ENCODE measurements at places on chromosomes 4 and X.

DNA sequence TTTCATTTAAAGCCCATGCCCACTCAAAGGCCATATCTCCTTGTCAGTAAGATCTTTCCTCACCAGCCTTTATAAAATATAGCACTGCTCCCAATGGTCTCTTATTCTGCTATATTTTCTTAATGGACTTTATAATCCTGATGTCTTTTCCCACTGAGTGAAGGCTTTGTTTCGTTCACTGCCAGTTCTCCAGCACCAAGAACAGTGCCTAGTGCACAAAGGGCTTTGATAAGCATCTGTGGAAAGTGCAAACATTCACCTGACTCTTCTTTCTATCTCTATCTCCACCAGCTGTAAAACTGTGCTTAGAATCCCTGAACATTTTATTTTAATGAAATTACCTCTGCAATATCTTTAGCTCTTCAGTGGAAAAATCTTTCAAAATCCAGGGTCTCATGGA, 573.9 kb upstream of the MAGEB2 start:
- no peak for DNase-seq

DNA sequence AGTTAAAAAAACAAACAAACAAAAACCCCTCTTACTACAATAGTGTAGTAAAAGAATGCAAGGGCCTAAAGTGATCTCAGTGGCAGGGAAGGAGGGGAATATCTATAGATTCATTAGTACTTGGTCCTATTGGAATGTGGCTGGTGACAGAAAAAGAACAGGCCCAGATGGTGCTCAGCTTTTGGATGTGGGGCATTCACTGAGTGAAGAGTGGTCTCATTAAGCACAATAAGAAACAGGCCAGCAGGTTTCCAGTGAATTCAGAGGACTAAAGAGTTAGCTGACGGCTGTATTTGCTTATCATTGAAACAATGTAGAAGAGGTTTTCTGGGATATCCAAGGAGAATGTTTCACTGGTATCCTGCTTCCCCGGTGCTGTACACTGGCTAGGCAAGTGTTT, 243.8 kb upstream of the HHIP start:
- DNase-seq: no peak

- DNase-seq: no peak
Measured at GRCh38 chr4:123350191-123350544, 46.4 kb upstream of the SPRY1 start.

- no peak for DNase-seq
Measured at GRCh38 chr4:69167300-69167699, 47.2 kb downstream of the UGT2B11 start.

- DNase-seq: no peak
Measured at GRCh38 chr4:107278791-107279483, 242.8 kb upstream of the DKK2 start.

DNA sequence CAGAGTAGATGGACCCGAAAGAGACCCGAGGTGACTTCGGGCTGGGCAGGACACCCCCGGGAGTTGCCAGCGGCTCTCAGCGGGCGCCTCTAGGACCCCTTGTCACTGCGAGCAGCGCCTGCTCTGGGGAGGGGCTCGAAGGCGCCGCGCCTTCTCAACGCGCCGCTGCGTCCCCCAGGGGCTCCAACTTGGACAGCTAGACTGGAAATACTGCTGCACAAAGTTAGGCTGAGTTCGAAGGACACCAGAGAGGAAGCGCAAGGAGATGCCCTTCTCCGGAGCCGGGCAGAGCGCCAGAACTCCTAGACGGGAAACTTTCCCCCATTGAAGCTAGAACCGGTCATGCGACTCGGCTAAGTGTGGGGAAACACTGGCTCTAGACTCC, 493 bp upstream of the KCNIP4 start:
- DNase-seq: no peak

- DNase-seq: no peak
Measured at GRCh38 chr4:65917486-65917885, 247.2 kb upstream of the EPHA5 start.

GRCh38 chr4:138097912-138098600, 144.1 kb downstream of the SLC7A11 start:
- no peak for DNase-seq

- DNase-seq: no peak
Measured at GRCh38 chr4:123438031-123438430, 41.4 kb downstream of the SPRY1 start.

- DNase-seq: no peak
Measured at GRCh38 chr4:6701371-6701770, 7.7 kb downstream of the S100P start.

DNA sequence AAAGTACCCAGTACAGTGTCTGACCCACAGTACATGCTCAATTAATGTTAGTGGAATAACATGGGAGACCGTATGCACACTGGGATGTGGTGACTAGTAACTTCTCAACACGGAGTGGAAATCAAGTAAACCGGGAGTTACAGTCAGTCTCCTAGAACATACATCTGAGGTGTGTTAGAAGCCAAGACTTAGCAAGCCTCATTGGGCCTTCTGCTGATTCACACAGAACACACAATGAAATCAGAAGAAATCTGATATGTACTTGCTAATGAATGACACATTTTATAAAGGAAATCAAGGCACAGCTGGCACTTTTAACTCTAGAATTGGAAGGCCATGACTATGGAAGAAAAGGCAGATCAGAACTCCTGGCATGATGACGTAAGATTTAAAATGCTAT, 13.0 kb downstream of the TRAPPC2 start:
- no peak for DNase-seq

DNA sequence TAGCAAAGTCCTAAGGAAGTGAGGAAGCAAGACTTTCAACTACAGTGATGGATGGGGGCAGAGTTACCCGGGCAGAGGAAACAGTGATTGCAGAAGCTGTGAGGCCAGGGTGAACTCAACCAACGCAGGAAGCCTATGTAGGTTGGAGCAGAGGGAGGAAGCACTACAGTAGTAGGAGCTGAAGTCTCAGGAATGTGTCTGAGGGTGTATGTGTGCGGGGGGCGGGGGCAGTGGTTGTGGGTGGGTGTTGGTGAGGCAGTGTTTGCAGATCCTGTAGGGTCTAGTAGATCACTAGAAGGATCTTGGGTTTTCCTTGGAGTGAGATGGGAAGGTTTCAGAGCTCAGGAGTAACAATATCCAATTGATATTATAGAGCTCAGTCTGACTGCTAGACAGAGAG, 9.9 kb upstream of the MID1 start:
- DNase-seq: no peak

DNA sequence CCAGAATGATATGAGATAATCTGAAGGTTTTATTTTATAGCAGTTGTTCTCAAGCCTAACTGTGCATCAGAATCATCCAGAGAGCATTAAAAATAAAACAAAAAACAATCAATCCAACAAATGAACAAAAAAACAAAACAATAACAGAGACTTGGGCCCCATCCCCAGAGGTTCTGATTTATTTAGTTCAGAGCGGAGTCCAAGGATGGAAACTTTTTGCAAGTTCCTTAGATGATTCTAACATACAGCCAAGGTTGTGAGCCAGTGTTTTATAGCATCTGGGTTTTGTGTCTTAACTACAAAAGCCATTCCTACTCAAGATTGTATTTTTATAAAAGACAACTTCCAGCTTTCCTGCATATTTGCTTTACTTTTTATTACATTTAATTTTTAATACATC, 59.4 kb upstream of the GRPR start:
- no peak for DNase-seq

DNA sequence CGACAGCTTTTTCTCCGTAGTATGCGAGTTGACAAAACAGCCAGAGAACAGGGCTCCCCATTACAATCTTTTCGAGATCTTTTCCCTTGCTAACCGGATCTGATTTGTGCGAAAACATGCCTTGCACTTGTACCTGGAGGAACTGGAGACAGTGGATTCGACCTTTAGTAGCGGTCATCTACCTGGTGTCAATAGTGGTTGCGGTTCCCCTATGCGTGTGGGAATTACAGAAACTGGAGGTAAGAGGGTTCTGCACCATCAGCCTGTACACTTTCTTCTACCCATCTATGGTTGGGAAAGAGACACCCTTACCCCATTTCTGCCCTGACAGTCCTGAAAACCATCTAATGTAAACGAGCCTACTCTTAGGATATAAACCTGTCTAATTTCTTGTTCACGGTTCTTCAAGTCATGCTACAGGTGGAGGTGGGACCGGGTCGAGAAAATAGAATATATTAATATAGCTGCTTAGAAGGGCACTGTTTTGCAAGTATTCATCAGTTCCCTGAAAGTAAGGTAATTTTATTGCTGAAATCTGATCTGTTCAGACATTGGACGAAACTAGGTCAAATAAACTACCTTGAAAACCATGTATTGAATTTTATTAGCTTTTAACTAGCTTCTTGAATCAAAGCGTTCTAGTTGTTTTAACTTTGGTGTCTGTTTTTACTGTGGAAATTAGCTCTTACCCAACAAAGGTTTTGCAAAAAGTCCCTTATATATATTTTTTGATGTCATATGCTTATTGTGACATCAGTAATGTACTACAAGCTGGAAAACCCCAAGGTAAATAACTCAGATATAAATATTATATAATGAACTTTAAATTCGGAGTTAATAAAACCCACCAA, 869 bp downstream of the TMEM184C start:
- no peak for DNase-seq

DNA sequence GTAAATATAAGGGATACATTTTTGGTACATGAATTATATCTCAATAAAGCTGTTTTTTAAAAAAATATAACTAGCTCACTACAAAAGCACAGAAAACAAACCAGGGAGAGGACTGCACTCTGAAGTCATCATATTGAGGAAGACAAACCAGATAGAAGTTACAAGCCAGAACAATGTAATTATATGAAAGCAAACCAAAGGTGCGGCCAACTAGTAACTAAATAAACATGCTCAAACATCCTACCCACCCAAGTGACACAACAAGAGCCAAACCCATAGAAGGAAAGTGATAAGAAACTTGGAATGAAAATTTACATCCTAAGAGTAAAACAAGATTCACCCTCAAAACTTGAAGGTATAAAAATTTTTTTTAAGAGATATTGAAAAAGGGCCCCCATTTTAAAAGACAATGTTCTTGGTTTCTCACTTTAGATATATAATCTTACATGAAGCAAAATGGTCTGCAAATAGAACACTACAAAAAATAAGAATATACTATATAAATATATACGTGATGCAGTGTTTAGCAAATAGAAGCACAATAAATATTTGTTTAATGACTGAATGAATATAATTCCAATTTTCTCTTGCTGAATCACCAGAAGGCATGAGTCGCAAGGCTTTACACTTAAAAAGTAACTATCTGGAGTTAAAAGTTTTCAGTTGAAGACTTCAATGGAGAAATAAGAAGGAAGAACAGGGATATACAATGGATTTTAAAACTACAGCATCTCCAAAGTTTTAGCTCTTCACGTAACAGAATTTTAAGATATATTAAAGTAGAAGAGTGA, 4.0 kb upstream of the SH3D19 start:
- no peak for DNase-seq

- DNase-seq: no peak
Measured at GRCh38 chr4:18934197-18934596, 912.6 kb upstream of the LCORL start.

- no peak for DNase-seq
Measured at GRCh38 chr4:110193822-110194761, 4.3 kb downstream of the ELOVL6 start.

DNA sequence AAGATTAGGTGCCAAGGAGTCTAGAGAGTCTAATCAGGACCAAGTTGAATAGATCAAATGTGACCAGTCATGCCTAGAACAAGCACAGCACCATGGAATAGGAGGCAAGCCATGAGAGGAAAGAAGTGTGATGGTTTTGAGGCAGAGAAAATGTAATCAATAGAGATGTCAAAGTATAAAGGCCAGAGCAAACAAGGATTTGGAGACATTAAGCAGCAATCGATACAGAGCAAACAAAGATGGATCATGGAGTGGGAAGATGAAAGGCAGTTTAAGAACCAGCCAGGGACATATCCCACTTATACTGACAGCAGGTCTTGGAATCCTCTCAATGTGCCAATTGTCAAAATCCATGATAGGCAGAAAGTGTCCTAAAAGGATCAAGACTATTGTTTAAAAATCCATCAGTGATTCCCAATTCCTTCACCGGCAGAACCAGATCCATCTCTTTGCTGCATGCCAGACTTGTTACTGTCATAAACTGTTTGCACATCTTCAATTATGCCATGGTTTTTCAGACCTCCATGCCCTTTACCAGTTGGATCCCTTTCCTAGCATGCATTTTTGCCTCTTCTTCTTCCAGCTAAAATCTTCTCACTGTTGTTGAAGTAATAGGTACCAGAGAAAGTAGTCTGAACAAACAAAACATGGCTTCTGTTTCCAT, 520.7 kb upstream of the ARX start:
- no peak for DNase-seq

- no peak for DNase-seq
Measured at GRCh38 chr4:54225598-54226403, 3.3 kb upstream of the PDGFRA start.

- no peak for DNase-seq
Measured at GRCh38 chr4:25883565-25883964, 20.8 kb upstream of the SEL1L3 start.

DNA sequence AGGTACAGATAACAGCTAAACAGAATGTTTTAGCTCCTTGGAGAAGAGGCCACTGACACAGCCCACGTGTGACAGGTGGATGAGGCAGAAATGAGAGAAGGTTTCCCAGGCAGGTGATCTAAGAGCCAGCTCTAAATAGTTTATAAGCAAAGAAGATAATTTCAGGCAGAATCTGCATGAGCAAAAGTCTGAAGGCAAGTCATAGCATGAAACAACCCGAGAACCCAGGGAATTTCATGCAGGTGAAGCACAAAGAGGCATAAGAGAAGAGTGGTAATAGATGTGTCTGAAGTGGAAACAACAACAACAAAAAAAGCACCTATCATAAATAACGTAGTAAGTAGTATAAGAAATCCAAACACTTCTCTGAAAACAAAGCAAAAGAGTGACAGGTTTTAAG, 275.8 kb upstream of the CPEB2 start:
- no peak for DNase-seq

DNA sequence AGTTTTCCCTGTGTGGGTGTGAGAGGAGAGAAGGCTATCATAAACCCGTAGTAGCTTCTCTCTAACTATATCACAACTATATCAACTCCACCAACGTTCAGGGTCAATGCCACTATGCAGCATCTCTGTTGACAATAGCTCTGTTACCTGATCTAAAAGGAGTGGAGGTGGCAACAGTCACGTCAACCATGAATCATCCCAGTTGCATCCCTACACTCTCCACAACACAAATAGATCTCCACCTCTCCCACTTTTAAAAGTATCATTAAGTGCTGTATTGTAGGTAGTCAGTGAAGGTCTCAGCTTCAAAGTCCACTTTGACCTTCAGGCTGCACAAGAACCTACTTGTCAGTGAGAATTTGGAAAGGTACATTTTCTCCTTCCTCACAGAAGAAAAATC, 600.5 kb upstream of the GRIA3 start:
- DNase-seq: no peak

- no peak for DNase-seq
Measured at GRCh38 chr4:41028392-41029076, 185.8 kb downstream of the APBB2 start.
